ENCODE measurements at places on chromosomes 7 and 10.

DNA sequence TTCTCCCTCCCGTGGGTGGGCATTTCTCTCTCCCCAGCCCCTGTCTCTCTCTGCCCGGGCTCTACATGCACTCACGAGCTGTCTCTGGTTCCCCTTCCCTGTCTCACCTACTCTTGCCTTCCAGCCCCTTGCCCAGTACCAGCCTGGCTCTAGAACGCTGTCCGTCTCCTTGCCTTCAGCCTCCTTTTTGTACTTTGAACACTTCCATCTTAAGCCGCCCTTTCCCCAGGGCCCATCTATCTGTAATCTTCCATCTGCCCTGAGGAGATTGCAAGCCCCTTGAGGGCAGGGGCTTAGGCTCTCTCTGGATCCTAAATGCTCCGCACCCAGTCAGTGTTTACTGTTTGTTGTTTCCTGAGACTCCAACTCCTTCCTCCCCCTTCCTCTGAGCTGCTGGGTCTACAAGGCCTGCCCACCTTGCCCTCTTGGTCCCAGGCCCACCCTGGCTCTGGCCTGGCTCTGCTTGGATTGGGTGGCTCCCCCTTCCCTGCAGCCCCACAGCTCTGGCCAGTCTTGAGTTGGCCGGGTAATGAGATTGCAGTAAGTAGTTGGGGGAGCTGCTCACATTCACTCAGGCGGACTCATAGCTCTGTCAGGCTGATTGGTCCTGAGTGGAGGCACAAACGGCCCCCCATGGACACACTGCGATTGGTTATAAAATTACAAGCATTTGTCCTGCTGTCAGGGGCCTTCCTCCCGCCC is 28.3 kb downstream of the POLL start:
- no peak for DNase-seq

DNA sequence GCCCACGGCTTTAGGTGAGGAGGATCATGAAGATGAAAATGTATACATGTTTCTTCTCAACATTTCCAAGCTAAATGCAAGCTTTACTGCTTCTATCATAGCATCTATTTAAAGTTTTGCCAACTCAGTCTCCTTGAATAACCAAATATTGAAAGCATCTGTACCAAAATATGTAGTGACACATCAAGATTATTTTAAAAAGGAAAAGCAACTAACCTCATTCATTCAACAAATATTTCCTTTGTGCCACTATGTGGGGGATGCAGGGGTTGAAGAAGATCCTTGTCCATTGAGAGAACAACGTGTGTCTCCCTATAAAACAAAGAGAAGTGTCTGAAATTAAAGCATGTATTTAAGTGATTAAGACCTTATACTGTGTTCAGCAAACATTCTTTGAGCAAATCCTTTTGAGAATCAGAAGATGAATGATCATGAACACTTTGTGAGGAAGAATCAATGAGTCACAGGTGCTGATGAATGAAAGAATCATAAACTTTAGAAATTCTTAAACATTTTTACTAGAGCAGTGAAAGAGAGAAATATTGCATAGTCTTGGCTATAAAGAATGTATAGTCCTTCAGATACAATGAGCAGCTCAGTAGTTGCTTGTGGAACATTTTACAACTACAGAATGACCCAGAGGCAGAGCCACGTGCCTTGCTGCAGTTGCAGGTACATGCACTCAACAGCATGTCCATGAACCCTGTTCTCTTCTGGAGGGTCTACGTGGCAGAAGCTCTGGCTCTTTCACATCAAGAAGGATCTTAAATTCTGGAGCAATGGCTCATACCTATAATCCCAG is 13.9 kb downstream of the TAS2R60 start:
- DNase-seq = no peak

DNA sequence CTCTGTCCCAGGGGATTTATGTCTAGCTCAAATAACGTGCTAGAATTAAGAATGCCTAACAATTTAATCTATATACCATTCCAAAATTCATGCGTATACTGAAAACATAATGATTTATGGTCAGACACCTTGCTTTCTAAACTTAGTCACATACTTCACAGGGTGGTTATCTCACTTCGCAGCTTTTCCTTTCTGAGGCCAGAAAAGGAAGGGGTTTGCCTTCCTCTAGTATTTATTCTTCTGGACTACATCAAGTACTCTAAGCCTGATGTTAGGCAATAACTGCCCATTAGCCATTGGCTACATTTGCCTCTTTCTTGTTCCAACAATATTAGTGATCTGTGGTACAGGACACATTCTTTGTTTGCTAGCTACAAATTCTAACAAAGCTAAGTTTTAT is 72.6 kb upstream of the FHIP2A start:
- DNase-seq = no peak

DNA sequence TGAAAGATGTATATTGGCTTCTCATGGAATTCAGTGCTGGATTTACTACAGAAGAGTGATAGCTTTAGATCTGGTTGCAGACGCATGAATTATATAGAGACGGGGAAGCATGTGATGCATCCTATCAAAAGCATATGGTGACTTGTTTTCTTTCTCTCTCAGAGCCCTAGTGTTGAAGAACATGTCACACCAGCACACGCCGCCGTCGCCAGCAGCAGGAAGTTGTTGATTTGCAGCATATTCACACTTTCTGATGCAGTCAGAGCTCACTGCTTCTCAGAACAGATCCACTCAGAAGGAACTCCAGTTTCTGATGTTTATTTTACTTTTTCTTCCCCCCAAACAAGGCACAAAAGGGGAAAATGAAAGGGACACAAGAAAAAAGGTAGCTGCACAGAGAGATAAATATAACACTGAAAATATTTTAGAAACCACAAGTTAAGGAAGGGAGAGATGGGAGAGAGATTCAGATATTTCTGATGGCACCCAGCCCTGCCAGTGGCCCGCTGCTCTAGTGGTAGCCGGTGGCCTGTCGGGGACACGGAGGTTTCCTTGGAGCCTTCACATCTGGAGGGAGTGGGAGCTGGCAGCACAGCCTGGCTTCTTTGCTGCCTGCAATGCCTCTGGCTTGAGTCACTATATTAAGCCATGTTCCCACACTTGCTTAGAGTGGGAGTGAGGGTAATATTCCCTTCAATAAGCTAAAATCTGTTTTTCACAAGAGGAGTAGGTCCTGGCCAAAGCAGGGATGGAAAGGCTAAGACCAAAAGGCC is 123.2 kb downstream of the NRP1 start:
- no peak for DNase-seq

All from NCI-H446 (cell line).